ENCODE measurements at places on chromosomes 13 and 19.

DNA sequence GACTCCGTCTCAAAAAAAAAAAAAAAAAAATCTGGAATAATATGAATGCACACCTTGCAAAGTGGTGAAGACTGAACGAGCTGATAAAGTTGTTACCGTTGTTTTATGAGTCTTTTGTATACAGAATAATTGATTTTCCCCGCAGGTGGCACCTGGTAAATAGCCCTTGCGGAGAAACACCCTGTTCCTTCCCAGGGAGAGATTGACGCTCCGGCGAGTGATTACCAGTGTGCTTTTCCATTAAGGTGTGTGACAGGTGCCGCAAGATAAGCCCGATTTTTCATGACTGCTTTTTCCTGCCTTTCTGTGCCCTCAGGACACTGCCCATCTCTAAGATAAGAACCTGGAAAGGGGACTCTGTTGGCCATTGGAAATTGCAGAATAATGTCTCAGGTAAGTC, 943 bp downstream of the ZNF302 start:
- no peak for DNase-seq

DNA sequence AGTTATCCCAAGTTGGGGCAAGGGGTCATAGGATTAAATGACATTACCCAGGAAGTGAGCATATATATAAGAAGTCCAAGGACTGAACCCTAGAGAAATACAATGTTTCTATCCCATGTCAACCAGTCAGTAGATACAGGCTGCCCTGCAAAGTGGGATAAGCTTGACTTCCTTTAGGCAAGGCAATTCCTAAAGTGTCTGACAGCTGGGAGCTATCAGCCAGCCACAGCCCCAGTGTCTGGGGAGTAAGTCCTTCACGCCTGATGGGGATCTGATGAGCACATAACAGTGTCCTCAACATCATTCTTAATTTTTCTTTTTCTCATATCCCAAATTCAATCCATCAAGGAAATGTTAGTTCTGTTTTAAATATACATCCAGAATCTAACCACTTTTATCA, 54.1 kb downstream of the DNAJC15 start:
- DNase-seq = no peak

DNA sequence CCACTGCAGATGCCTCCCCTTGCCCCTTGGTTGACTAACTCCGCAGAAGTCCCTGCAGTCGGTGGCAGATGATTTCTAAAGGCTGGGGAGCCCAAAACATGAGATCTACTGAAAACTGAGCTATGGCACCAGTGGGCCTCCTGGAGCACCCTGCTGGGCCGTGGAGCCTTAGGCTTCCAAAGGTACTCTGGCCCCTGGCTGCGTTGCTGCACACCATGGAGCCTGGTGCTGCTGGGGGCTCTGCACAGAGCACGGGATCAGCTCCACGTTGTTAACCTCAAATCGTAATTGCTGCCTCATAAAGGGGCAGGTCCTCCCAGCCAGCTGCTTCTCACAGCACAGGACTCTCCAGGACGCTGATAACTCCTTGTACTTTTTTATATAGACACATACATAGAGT, 357.5 kb downstream of the NALCN start:
- DNase-seq = no peak

DNA sequence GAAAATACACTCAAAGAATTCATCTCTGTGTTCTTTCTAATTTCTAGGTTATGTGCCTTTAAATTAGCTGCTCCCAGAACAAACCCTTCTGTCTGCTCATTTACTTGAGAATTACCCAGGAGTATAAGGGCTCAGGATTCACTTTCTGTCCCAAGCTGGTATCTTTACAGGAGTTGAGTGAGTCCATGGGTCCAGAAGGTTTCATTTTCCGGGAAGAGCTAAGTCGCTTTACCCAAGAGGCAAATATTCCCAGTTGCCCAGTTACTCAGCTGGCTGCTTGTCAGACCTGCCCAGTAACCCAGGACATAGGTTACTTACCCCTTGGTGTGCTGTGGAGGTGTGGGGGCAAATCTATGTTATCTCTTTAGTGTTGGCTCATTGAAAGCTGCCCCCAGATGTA, 47.3 kb downstream of the DHRS12 start:
- no peak for DNase-seq

DNA sequence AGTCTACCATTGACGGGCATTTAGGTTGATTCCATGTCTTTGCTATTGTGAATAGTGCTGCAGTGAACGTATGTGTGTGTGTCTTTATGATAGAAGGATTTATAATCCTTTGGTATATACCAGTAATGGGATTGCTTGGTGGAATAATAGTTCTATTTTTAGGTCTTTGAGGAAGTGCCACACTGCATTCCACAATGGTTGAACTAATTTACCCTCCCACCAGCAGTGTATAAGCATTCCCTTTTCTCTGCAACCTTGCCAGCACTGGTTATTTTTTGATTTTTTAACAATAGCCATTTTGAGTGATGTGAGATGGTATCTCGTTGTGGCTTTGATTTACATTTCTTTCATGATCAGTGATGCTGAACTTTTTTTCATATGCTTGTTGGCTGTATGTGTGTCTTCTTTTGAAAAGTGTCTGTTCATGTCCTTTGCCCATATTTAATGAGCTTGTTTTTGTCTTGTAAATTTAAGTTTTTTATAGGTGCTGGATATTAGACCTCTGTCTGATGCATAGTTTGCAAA, 37.5 kb downstream of the RFC3 start:
- DNase-seq = no peak

DNA sequence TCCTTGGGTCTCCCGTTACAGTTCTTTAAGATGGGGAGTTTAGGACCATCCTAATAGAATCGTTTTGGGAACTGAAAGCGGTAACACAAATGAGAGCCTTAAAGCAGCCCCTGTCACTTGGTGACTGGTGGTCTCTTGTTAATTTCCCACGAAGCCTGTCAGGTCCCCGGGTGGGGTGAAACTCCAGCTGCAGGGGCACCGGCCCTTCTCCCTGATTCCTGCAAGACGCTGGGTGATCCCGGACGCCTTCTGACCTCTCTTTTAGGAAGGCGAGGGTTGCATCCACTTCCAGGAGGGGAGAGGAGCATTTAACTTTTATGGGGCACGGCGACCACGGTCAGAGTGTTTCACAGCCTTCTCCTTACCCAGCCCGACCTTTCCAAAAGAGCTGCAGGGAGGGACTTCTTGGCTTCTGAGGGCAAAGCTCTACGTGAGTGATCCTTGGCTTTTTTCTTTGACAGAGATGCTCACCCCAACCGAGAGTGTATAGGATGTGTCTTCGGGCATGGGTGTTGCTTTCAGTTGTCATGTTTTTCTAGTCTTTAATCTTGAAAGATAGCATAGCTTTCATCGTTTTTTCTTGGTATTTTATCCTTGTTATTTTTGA, 688 bp downstream of the ZNF225 start:
- no peak for DNase-seq

GRCh38 chr13:100306434-100306999, 217.6 kb downstream of the PCCA start:
- no peak for DNase-seq

- no peak for DNase-seq
These were observed 7.9 kb downstream of the GIPC3 start for GRCh38 chr19:3593156-3593555.

GRCh38 chr19:12833418-12833737, 1.0 kb downstream of the RTBDN start:
- no peak for DNase-seq

DNA sequence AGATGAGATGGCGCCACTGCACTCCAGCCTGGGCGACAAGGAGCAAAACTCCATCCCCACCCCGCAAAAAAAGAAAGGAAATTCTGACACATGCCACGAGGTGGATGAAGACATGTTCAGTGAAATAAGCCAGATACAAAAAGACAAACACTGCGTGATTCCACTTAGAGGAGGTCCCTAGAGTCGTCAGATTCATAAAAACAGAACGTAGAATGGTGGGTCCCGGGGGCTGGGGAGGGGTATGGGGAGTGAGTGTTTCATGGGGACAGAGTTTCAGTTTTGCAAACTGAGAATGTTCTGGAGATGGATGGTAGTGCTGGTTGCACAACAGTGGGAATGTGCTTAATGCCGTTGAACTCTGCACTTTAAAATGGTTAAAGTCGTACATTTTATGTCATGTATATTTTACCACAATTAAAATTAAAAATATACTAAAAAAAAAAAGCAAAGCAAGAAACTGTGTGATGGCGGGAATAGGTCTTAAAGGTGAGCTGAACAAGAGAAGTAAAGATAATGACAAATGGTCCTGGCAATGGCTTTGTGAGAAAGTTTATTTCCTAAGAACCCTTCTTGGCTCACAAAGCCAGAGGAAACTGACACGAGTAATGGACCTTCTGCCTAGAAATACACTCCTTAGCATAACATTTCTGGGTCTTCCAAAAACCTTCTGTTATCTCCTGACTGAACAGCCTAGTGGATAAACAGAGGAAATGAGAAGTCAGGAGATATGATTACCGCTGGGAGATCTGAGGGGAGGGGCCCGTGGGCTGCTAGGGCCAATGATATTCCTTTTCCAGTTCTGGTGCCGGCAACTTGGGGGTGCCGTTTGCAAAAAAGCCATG, 4.2 kb upstream of the SPC24 start:
- DNase-seq = no peak

- no peak for DNase-seq
These were observed 1131.3 kb upstream of the PRR20A start for GRCh38 chr13:56009418-56009817.

GRCh38 chr19:53389978-53390377, 5.0 kb upstream of the ZNF765 start:
- no peak for DNase-seq

GRCh38 chr13:114023716-114024602, 50.1 kb upstream of the C13orf46 start:
- DNase-seq = no peak

- DNase-seq = no peak
These were observed at the start of gene IFNL1 for GRCh38 chr19:39296055-39296645. TSS of gene IFNL1 (plus strand) at chr19:39296407. CDS start at chr19:39296422, 15 bp downstream.

DNA sequence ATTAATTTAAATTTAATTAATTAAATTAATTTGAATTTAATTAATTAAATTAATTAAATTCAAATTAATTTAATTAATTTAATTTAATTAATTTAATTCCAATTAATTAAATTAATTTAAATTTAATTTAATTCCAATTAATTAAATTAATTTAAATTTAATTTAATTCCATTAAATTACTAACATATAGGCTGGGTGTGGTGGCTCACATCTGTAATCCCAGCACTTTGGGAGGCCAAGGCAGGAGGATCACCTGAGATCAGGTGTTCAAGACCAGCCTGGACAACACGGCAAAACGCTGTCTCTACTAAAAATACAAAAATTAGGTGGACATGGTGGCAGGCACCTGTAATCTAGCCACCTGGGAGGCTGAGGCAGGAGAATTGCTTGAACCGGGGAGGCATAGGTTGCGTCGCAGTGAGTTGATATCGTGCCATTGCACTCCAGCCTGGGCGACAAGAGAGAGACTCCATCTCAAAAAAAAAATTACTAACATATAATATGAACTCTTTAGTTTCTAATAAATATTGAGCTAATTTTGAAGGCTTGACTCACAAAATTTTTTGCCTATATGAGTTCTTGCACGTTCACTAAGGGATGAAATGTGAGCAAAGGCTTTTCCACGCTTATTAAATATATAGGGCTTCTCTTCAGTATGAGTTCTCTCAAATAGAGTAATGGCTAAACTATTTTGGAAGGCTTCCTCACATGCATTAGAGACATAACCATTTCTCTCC, 9.0 kb upstream of the USP29 start:
- DNase-seq = no peak

GRCh38 chr13:84609716-84610115, 727.4 kb upstream of the SLITRK1 start:
- DNase-seq = peak; percentile 69

- peak; percentile 6 for DNase-seq
These were observed 3.7 kb downstream of the SLC25A42 start for GRCh38 chr19:19067276-19068072.

GRCh38 chr19:55158423-55158822, 891 bp upstream of the TNNI3 start:
- DNase-seq = no peak

- DNase-seq = no peak
These were observed 8.3 kb upstream of the TLE6 start for GRCh38 chr19:2969104-2969504.

DNA sequence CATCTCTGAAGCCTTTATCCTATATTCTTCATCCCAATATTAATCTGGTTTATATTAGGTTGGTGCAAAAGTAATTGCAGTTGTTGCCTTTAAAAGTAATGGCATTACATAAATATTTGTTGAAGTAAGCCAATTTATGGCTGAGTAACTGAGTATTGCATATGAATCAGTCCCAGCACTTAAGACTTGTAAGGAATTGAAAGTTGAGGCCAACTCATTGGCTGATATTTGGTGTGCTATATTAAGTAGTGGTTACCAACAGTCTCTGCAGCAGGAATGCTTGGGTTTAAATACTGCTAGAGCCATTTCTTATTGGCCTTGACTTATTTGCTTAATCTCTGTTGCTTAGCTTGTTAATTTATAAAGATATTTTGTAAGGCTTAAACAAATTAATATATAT, 460.7 kb downstream of the GPC6 start:
- DNase-seq = peak; percentile 21

GRCh38 chr13:98286799-98287198, 109.7 kb upstream of the RNF113B start:
- DNase-seq = no peak

DNA sequence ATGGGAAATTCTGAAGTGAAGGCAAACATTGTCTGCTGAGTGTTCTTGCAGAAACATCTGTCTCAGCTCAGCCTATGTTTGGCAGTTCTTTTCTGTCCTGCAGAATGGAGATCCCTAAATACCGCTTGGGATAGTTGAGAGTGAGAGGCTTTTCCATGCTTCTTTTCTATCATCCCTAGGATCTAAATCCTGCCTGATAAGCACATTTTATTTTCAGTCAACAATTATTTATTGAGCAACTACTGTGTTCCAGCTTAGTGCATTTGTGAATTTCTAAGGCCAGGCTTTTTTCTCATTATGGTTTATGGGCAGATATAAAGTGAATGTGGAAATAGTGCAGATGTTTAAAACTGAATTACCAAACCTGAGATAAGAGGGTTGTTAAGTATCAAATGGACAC, 62.6 kb downstream of the SLC10A2 start:
- DNase-seq = no peak

DNA sequence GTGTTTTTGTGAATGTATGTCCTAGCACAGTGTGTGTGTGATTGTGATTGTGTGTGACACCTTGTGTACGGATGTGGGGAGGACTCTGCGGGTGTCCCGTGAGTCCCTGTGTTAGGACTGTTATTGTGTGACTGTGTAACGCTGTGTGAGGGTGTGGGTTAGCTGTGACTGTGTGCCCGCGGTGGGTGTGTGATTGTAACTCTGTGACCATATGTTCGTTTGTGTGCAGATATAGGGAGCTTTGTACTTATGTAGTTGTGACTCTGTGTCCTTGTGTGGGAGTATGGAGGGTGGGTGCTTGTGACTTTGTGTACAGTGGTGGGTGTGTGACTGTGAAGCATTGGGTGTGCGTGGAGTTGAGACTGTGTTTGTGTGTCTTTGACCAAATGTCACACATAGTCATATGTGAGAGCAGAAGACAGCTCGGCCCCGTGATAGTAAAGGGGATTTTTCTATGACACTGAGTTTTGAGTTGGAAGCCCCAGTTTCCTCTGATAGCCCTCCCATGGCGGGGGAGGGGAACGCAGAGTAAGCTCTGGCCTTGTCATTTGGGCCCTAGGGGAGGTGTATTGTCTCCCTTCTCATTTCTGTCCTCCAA, 949 bp upstream of the ZNF260 start:
- no peak for DNase-seq

GRCh38 chr19:14406645-14407401, 12.3 kb downstream of the DDX39A start:
- DNase-seq = no peak

GRCh38 chr19:1984357-1984756, 31.2 kb downstream of the BTBD2 start:
- no peak for DNase-seq

All from fibroblast of upper back skin (primary cell).